ENCODE measurements at places on chromosomes 1 and 21. TPM values are rescaled to one million over a fixed set of nuclear protein-coding genes. Genes with fewer than 3 reads are reported as not detected.

Gene TAS1R1
- not detected for total RNA-seq

Gene TCP10L
- total RNA-seq, result not detected

Gene ZCCHC17
- 37.5 TPM for total RNA-seq

Gene BACE2
- total RNA-seq, result 46.6 TPM

Gene AIM2
- not detected for total RNA-seq

DNA sequence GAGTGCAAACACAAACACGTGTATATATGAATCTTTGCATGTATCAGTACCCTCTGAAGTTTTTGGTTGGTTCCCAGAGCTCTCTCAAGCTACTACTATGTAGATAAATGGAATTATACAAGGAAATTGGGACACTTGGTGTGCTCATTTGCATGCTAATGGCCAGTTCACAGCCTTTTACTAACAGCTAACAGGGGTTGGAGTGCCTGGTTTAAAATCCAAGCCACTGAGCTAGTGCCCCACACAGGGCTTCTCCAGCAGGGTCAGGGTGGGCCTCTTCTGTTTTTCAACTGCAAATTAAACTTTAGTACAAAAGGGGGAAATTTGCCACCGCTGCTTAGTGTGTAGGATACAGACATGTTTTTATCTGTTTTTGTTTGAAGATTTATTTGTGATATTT, 121.0 kb downstream of the ATP5PO start:
- no peak for DNase-seq

DNA sequence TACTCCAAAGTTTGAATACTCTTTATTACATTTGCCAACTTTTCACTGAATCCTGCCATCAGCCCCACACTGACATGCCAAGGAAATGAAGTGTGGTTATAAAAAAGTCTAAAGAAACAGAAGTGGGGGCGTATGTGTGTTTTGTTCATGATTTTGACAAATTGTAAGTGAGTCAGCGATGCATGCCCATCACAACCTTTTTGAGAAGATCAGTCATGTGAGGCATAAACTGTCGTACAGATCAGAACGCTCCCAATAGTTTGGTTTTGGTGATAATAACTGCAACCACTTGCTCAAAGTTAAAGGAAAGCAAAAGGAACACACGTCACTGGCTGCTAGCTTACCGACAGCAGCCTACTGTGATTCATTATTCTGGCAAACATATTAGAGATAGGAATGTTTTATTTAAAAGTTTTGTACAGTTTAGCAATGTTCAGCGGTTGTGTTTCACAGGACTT, 95.6 kb downstream of the RGS2 start:
- peak; percentile 56 for DNase-seq

DNA sequence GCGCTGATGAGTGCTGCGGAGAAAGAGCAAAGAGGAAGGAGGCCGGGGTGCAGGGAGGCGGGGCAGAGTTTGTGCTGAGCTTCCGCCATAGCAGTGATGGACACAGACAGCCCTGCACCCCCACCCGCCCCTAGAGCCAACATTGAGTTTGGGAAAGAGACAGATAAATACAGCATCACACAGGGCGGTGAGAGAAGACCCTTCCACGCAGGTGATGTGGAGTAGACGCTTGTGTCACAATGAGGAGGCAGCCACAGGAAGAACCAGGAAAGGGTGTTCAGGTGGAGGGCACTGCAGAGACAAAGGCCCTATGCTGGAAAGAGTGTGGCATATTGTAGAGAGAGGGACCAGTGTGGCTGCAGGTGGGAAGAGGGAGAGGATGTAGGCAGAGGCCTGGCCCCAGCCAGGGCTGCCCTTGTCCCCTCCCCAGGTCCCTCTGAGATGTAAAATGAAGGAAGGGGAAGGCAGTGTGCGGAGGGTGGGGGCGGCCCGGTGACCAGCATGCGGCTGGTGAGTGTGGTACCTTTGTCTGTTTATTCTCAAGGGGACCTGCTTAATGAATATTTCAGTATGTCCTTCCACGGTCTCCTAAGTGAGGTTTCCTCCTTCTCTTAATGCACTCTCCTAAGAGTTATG, 194.4 kb upstream of the TMEM51 start:
- DNase-seq, result no peak

GRCh38 chr21:17819877-17820229, 697 bp upstream of the C21orf91 start:
- DNase-seq, result peak; percentile 2

GRCh38 chr1:64107632-64108031, 95.8 kb upstream of the UBE2U start:
- DNase-seq, result no peak

GRCh38 chr1:67013573-67013972, 40.4 kb downstream of the SLC35D1 start:
- DNase-seq, result peak; percentile 22
